GM23248 (cell line): ENCODE measurements at places on chromosomes 12 and 14. TPM values are rescaled to one million over a fixed set of nuclear protein-coding genes. Genes with fewer than 3 reads are reported as not detected.

DNA sequence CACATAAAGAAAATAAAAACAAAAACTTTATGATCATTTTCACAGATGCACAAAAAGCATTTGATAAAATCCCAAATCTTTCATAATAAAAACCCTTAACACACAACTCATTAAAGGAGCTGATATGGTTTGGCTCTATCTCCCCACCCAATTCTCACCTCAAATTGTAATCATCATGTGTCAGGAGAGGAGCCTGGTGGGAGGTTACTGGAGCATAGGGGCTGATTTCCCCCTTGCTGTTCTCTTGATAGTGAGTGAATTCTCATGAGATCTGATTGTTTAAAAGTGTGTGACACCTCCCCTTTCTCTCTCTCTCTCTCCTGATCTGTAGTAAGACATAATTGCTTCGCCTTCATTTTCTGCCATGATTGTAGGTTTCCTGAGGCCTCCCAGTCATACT, 790.7 kb downstream of the C12orf50 start:
- no peak for DNase-seq

Gene HSPA2
- polyA plus RNA-seq: 29.3 and 31.4 TPM in 2 replicates

Gene SLC39A2
- 0.24 TPM in 1 of 2 replicates, not detected in the other for polyA plus RNA-seq

DNA sequence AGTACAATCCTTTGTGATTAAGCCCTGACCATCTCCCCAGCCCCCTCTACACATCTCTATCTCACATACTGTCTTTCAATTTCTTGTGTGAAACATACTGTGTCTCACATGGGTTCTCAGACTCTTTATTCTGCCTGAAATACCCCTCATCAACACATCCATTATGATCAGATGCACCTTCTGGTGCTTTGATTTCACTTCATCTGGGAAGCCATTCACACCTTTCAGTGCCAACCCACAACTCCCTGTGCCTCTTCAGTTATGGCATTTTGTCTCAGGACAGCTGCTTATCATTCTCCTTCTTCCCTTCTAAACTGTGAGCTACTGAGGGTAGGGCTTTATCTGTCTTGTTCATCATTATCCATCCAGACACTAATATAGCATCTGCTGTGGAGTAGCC, 58.8 kb downstream of the CKB start:
- DNase-seq: no peak

GRCh38 chr12:85043829-85044228, 7.7 kb downstream of the LRRIQ1 start:
- DNase-seq: no peak
